Activated CD4-positive, CD25-positive, alpha-beta regulatory T cell (primary cell): ENCODE measurements at places on chromosomes 6 and 20.

DNA sequence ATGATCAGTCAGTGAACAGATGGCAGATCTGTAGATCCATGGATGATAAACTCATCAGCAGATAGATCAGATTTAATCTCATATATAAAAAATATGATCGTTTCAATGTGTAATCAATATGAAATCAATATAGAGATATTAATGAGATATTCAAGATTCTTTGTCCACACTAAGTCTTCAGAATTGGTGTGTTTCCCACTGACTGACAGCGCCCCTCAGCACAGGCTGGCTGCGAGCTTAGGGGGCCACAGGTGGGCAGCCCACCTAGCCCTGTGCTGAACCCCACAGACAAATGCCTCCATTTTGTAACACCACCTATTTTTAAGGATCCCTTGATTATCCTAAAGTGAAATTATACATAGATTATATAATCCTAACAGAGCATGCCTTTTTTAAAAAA, 32.3 kb downstream of the FRMD1 start:
- no peak for DNase-seq

- DNase-seq: no peak
Observed at GRCh38 chr6:162856885-162857284, 129.1 kb downstream of the PACRG start.

GRCh38 chr20:48594533-48594932, 233.3 kb downstream of the PREX1 start:
- no peak for DNase-seq

- no peak for DNase-seq
Observed at GRCh38 chr6:106674541-106675229, 45.3 kb downstream of the QRSL1 start.

GRCh38 chr6:45965792-45966191, 49.9 kb downstream of the CLIC5 start:
- DNase-seq: no peak

DNA sequence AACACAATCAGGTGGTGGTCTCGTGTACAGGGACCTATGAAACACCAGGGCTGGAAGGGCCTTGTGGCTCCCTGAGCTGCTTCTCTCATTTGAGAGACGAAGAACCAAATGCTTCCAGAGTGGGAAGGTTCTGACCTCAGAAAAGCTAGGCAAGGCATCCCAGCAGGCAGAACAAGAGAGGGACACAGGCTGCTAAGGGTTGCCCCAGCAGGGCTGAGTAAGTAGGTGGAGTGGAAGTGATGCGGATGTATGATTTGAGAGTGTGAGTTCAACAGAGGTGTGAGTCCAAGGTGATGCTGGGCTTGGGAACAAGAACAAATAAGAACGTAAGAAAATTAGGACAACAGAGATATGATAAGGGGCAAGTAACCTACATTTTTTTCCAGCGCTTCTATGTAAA, 147.8 kb downstream of the BACH2 start:
- DNase-seq: no peak

DNA sequence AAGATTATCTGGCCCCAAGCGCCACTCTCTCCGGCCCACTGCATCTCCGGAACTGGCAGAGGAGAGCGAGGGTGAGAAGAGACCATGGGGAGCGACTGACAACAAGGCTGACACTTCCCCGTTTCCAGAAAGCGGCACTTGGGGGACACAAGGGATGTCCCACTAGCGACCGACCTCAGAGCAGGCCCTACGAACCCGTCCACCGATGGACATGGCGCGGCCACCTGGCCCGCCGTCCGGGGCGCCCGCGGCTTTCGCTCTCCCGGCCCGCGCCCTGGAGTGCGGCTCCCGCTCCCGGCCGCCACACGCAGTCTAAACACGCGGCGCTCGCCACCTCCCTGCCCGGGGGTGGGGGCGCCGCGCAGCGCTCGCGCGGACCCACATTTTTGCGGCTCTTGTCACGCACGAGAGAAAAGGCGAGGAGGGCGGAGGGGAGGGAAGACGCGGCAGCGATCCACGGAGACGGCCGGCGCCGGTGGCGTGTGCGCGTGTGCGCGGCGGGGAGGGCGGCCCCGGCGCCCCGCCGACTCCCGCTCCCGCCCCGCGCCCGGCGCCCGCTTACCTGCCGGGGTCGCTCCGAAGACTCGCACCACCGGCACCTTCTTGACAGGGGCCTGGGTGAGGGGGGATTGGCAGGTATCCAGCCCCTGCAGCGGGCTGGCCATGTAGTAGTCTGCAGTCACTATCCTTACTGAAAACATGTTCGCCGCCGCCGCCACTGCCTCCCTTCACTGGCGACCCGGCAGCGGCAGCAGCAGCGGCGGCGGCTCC, 645 bp downstream of the REV3L start:
- DNase-seq: no peak
